Subcutaneous preadipocyte (primary cell): ENCODE measurements at places on chromosomes 5 and 9. TPM values are rescaled to one million over a fixed set of nuclear protein-coding genes. Genes with fewer than 3 reads are reported as not detected.

Gene SH3GL2
- total RNA-seq = under 0.01 TPM in 1 of 2 replicates, not detected in the other

Gene TMEM252
- total RNA-seq = not detected in 2 replicates

Gene STOM
- total RNA-seq = 117 and 141 TPM in 2 replicates

Gene AJM1
- 0.73 and 0.98 TPM in 2 replicates for total RNA-seq
